ENCODE measurements at places on chromosomes 6 and 20.

- DNase-seq, result no peak
Measured at GRCh38 chr20:8151372-8151771, 19.3 kb downstream of the PLCB1 start.

DNA sequence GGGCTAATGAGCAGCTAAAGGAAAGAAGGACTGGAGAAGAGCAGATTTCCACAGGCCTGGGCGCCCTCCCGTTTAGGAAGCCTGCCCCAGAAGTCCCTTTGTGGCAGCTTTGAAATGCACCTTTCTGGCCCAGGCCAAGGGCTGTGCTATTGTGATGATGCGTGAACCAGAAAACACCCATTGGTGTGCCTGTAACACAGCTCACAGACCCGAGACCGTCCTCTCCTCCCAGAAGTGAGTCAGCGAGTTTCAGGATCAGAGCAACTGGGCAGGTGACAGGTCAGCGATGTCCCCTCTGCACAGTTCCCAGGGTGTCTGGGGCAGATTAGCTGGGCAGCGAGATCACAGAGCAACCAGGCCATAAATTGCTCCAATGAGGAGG, 71.9 kb upstream of the SULF2 start:
- DNase-seq, result no peak

- no peak for DNase-seq
Measured at GRCh38 chr6:36863670-36864540, 10.7 kb downstream of the PPIL1 start.

GRCh38 chr6:107495196-107495643, 5.3 kb downstream of the SOBP start:
- DNase-seq, result no peak

DNA sequence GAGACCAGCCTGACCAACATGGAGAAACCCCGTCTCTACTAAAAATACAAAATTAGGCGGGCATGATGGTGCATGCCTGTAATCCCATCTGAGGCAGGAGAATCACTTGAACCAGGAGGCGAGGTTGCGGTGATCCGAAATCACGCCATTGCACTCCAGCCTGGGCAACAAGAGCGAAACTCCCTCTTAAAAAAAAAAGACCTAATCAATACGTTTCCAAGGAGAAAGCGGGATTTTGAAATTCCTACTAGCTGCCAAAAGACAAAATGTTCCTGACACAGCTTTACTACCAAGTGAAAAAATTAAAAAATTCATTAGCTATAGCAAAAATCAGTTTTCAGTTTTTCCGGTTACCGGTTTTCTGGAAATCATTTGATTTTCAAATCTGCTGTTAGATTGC, 129.3 kb downstream of the SCAF8 start:
- no peak for DNase-seq

DNA sequence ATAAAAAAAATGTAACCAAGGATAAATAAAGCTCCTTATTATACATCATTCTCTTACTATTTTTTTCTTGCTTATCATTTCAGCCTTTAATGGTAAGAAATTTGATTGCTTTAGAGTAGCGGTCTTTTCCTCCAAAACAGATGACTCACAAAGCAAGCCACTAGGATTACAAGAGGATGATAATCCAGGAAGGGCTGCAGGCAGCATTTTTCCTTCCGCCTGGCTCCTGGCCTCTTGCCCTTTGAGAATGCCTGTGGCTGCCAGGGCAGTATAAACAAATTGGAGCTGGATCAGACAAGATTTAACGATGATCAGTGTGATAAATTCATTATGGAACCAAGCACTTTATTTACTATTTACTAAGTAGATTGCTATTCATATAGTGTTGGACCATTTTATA, 9.7 kb upstream of the FBXL4 start:
- no peak for DNase-seq

GRCh38 chr6:3829285-3829684, 19.9 kb upstream of the FAM50B start:
- DNase-seq, result no peak
